Brain pericyte (primary cell): ENCODE measurements at places on chromosomes 12 and 14.

DNA sequence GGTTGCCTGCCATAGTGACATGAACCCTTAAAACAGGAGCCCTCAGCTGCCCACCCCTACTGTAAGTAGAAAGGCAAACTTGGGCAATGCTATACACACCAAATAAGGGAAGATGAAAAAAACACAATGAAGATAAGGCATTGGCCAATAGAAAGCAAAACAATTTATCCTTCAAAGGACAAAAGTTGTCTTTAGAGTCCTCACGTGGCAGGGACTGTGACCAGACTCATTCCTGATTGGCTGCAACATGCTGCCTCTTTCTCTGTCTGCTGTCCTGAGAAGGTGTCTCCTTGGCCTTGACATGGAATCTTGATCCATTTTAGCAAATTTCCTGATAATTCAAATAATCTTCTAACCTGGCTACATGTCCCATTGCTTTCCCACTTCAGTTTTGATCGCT, 131.9 kb downstream of the GPR135 start:
- no peak for DNase-seq

- DNase-seq: no peak
These were observed 8.6 kb downstream of the SLC38A6 start for GRCh38 chr14:60989599-60989998.

DNA sequence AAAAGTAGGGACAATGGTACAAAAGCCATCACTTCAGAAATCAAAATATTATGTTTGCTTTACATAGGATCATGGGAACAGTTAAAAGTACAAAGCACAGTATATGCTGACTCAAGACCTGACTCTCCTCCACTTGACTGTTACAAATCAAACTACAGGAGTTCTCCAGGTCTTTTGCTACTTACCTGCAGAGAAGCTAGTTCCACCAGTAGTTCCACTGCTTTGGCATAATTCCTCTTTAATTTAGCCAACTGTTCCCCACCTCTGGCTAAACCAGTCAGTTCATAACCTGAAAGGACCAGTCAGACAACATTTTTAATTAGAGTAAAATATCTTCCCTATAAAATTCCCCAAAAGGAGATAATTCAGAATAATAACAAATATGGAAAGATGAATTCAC, 14.0 kb downstream of the ATP6V1D start:
- no peak for DNase-seq

- DNase-seq: no peak
These were observed 10.2 kb upstream of the PRMT8 start for GRCh38 chr12:3480764-3481163.

- DNase-seq: no peak
These were observed 333.7 kb downstream of the PCNX1 start for GRCh38 chr14:71240866-71241520.

- no peak for DNase-seq
These were observed 56.0 kb downstream of the MDGA2 start for GRCh38 chr14:47619392-47619791.

GRCh38 chr14:82897469-82898308, 1364.0 kb upstream of the SEL1L start:
- DNase-seq: no peak

GRCh38 chr12:124425667-124426066, 130.8 kb downstream of the RFLNA start:
- no peak for DNase-seq

- DNase-seq: no peak
These were observed 96.1 kb downstream of the CRADD start for GRCh38 chr12:93773122-93773871.

DNA sequence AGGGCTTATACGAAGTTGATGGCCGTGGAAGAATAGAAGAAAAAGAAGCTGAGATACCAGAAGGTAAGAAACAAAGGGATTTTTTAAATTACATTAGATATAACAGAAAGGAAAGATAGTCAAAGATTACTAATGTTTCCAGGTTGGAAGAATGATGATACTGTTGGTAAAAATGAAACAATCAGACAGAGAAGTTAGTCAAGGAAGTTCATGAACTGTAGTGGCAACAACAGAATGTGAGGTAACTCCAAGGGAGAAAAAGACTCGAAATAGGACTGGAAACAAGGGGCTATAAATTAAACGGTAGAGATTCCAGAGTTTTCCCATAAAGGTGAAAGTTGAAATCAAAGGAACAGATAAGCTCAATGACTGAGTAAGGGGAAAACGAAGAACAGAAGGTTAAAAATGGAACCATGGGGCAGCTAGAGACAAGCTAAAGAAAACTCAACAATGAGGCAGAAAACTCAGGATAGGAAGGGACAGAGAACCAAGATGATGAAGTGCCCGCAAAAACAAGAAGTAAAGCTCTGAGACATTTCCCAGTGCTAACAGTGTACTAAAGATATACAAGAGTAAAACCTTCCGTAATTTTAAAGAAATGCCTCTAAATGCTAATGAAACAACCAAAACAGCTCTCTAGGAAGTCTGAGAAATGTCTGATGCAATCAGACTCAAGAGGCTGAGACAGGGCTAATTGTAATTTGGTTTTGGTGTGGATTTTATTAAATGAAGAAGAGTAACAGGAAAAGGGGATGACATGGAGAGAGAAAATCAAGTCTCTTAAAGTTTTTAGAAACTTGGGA, 70.0 kb downstream of the PPP2R5E start:
- no peak for DNase-seq

DNA sequence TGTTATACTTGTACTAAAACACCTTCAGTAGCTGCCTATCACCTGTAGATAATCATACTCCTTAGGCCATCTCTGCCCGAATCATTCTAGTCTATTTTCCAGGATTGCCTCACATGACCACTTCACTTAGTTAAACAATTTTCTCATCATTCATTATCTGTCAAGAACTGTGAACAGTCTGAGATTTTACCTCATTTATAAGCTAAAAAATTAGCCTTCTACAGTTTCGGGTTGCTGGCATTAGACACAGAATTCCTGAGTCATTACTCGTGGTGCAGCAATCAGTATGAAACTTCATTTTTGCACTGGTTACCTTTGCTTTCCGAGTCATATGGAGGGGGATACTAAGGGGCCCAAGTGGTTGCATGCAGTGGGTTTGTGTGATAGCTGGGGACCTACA, 57.6 kb upstream of the OTOGL start:
- DNase-seq: no peak

- no peak for DNase-seq
These were observed 351.6 kb downstream of the SEC23A start for GRCh38 chr14:38751459-38751858.

DNA sequence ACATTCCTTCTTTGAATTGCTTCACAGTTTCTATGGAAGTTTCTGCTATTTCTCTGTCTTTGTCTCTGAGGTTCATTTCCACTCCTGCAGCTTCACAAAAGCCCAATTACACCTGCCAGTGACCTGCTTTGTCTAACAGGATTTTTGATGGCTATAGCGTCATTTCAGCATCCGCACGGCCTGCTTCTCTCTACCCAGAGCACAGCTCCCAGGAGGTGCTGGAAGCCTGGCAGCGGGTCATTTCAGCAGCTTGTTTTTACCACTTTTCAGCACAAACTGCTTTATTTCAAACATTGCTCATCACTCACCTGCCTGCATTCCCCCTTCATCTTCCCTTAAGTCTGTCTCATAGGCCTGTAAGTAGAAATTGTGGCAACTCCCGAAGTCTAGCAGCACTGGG, 434.5 kb upstream of the GARIN6 start:
- DNase-seq: no peak

GRCh38 chr12:78964521-78964920, 99.9 kb downstream of the SYT1 start:
- DNase-seq: no peak

GRCh38 chr14:23117371-23118020, 1.6 kb downstream of the CEBPE start:
- DNase-seq: no peak

GRCh38 chr14:54674046-54674741, 107.3 kb downstream of the SAMD4A start:
- DNase-seq: no peak

DNA sequence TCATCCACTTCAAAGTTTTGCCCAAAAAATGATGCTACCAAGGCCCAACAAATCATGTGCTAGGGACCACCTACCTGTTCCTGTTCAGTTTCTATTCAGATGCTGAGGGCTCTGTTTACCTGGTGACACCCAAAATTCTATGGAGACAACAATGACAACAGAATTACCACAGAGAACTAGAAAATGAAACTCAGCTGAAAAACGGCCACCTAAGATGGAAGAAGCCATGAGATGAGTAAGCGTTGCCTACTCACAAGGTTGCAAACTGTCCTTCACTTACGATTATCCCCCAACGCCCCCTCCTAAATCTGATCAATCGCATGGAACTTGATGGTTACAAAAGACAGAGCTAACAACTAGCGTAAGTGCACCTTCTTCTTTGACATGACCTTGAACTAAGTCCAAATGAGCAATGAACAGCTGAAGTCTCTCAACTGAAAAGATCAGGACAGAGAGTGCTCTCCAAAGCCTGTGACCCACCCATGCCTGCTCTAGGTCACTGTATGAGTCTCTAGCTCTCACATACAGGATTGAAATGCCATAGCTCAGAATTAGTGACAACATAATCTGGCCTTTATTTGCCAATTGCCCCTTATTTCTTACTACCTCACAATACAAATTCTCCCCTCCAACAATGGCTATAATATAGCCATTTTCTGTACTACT, at the start of gene RNASE11:
RNASE11 (minus strand) TSS at position 513 of the 666 bp plus-strand sequence.
- no peak for DNase-seq

GRCh38 chr14:91175291-91176201, 61.7 kb downstream of the DGLUCY start:
- no peak for DNase-seq

GRCh38 chr12:67222302-67222701, 46.9 kb upstream of the CAND1 start:
- DNase-seq: peak; percentile 36

GRCh38 chr12:88775742-88776151, 195.5 kb upstream of the KITLG start:
- DNase-seq: no peak

- DNase-seq: no peak
These were observed 27.6 kb downstream of the TSPAN11 start for GRCh38 chr12:30953951-30954751.

GRCh38 chr14:98498019-98498885, 773.7 kb downstream of the BCL11B start:
- no peak for DNase-seq

DNA sequence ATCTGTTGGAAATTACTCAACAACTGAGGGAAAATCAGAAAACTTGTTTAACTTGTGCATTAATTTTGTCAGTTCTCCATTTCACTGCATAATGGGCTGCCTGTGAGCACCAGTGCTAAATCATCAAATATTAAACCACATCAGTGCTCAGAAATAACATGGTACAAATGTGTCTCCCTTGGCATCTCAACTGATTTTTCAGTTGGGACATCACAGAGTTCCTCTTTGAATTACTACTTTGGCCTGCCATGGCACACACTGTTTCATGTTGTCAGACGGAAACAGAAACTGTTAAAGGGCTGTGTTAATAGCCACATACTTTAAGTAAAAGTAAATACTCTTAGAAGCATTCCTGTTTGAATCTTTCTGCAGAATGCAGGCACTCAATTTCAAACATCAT, 42.1 kb upstream of the STRN3 start:
- DNase-seq: no peak

GRCh38 chr12:78878459-78878858, 13.9 kb downstream of the SYT1 start:
- DNase-seq: no peak

GRCh38 chr14:60722357-60723115, 1.6 kb downstream of the SIX4 start:
- no peak for DNase-seq

DNA sequence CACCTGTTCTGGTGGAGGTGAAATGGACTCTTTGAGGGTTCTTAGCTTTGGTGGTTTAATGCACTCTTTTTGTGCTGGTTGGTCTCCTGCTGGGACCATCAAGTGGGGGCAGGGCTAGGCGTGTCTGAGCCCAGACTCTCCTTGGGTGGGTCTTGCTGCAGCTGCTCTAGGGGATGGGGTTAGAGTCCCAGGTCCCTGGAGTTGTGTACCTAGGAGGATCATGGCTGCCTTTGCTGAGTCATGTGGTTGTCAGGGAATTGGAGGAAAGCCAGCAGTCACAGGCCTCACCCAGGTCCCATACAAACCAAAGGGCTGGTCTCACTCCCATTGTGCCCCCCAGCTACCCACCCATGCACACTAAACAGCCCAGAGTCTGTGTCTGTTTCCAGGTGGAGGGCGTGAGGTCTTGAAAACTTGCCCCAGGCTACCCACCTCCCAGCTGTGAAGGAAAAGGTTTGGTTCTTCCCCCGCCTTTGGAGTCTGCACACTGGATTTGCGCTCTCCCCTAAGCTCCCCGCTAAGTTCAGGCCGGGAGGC, 387.7 kb downstream of the TMTC2 start:
- no peak for DNase-seq

DNA sequence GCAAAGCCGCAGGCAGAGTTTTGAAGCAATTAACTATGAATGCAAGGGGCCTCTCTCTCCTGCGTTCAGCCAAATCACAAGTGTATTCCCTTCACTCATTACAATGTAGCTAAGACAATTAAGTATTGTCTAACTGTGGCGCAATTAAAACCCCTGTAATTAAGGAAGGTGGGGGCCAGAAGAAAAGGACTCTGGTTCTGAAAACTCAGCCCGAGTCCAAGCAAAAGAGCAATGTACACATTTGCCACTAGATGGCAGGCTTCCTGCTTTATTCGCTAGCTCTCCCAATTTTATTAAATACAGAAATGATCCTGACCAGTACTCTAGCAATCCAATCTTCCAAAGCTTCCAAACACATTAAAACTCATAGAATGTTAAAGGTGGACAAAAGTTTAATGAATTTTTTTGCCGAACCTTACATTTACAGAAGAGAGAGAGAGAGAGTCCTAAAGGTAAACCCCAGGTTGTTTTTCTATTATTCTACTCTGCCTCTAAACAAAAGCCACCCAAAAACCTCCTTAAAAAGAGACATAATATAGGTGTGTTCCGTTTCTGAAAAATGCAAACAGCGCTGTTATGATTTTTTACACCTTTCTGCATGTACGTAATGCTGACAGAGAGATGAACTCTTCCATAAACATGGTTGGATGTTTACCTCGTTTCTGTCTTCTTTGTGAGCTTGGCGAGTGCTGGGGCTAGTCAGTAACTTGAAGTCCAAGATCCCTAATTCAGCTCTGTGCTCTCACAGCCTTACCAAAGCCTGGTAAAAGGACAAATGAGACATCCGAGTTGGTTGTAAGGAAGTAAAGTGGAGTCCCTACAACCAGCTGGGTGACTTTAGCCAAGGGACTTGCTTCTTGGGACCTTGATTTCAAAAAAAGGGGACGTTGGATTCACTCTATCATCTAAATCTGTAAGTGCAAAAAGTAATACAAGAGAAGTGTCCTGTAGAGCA, 50.9 kb upstream of the VASH1 start:
- DNase-seq: no peak
